ENCODE measurements at places on chromosomes 6 and 20.

DNA sequence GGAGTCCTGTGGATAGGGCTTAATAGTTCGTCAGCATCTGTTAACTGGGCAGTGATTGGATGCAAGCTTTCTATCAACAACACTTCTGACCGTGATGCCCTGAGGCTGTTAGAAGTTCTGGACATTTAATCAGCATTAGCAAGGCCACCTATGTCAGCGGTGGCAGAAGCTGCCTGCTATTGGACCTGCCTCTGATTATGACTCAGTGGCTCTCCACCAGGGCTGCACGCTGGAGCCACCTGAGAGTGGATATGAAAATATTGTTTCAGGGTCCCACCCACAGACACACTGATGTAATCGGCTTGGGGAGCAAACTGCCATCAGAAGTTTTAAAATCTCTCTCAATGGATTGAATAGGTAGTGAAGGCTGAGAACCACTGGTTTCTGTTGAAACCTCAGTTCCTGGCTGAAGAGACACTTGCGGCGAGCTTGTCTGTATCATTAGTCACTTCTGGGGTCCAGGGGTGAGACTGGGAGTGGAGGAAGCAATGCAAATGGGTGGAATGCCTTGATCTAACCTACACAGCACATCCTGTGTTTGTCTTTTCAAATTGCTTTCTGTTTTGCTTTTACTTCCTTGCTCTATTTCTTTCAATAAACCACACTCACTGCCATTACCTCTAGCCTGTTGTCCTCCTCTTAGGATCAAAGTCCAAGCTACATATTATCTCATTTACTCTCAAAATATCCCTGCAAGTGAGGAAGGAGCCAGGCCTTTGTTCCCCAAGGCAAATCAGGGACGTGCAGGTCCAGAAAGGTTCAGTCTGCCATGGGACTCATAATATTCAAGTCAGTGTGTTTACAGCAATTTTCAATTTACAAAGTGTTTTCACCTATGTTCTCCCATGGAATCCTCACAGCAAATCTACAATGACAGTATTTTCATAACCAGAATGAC lies 4.2 kb downstream of the CLIC5 start:
- peak; percentile 42 for DNase-seq

GRCh38 chr6:75183099-75183541 lies 22.7 kb downstream of the COL12A1 start:
- no peak for DNase-seq

GRCh38 chr20:12305188-12305950 lies 387.7 kb downstream of the BTBD3 start:
- no peak for DNase-seq

GRCh38 chr20:61957961-61958715 lies 107.5 kb downstream of the TAF4 start:
- DNase-seq, result no peak

DNA sequence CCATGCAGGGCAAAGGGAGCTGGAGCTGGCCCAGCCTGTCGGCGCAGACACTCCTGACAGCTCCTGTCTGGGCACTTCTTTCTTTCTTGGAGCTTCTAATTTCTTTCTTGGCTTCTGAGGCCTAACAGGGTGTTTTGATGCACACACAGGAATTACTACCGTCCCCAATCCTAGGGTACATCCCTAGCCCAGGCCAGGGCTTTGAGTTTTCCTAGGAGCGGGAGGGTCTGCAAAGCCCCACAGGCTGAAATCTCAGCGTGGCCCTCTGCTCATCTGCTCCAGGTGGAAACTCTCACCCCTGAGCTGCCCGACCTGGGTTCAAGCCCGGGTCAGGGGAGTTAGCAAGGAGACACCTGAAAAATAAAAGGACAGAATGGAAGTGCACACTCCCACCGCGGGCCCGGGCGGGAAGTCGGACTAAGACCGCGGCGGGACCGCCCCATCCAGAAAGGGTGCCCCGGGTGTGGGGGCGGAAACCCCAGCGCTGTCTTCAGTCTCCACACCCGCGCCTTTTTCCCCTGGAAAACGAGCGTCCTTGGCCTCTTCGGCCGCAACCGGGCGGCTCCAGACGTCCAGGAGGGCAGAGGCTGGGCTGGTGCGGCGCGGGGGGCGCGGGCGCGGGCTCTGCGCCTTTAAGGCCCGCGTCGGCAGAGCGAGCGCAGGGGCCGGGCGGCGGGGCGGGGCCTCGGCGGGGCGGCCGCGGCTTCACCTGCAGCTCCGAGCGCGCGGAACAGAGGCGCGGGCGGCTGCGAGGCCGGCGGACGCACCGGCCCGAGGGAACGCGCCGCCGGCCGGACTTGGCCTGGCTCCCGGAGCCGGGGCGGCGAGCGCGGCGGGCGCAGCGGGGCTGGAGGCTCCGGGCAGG lies at the start of gene CDH4:
TSS of gene CDH4 (plus strand) at position 733 of the 865 bp plus-strand sequence.
- no peak for DNase-seq

- DNase-seq, result no peak
These were observed 147.8 kb downstream of the PHACTR3 start for GRCh38 chr20:59752101-59752586.

DNA sequence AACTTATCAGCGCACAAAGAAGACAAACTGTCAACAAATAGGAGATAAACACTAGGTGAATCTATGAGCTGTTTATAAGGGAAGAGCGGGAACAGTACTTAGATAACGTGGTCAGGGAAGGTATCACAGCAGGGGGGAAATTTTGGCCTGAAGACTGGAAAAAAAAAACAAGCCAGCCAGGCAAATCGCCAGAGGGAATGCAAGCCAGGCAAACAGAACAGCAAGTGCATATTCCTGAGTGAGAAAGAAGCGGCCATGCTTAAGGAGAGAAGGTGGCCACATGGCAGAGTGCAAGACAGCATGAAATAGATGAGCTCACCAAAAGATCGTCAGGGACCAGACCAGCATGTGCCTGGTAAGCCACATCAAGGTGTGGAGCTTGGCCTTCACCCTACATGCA lies 466.5 kb upstream of the ARID1B start:
- no peak for DNase-seq

GRCh38 chr6:166275714-166276166 lies 32.5 kb downstream of the PRR18 start:
- DNase-seq, result peak; percentile 80

- DNase-seq, result no peak
These were observed 46.1 kb downstream of the KIAA0319 start for GRCh38 chr6:24599686-24600399.

DNA sequence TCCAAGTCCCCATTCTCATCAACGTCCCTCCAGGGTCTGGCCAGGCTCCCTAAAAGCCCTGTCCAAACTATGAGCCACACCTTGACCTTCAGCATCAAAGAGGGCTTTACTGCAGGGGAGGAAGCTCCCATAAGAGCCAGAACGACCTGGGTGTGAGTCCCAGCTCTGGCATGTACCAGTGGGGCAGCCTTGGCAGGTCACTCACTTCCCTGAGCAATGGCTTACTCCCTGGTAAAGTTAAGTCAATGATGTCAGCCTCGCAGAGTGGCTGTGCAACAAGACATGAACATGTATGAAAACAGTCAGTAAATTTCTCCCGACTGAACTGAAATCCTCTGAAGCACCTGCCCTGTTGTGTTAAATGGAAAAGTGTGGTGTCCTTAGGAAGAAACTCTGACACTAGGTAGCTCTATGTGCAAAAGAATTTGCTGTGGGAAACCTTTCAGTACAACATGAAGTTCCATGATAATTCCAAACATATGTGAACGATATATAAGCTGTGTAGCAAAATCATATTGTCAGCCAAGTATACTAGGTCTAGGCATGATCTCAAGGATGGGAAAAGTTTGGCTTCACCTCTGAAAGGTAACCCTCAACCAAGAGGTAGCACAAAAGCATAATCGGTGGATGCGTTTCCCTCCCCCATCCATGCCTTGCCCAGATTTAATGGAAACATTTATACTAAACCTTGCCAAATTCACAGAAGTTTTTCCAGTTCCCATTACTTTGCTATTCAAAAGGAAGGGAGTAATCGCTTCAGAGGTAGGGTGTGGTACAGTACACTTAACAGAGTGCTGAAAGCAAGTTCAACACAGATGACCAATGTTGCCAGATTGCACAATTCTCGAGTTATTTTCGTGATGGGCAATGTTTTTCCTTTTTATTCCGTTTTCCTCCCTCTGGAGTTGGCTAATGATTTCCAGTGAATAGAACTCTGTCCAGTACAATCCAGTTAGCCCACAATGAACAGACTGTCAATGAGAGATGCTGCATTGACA lies 49.0 kb upstream of the RANBP9 start:
- no peak for DNase-seq

- DNase-seq, result peak; percentile 64
These were observed 363.5 kb downstream of the ESR1 start for GRCh38 chr6:152170702-152171667.

- DNase-seq, result no peak
These were observed 201.4 kb downstream of the PREX1 start for GRCh38 chr20:48626226-48626937.

GRCh38 chr6:4805553-4806336 lies 29.5 kb downstream of the CDYL start:
- no peak for DNase-seq

GRCh38 chr6:89794324-89794723 lies 25.3 kb downstream of the MDN1 start:
- DNase-seq, result no peak

DNA sequence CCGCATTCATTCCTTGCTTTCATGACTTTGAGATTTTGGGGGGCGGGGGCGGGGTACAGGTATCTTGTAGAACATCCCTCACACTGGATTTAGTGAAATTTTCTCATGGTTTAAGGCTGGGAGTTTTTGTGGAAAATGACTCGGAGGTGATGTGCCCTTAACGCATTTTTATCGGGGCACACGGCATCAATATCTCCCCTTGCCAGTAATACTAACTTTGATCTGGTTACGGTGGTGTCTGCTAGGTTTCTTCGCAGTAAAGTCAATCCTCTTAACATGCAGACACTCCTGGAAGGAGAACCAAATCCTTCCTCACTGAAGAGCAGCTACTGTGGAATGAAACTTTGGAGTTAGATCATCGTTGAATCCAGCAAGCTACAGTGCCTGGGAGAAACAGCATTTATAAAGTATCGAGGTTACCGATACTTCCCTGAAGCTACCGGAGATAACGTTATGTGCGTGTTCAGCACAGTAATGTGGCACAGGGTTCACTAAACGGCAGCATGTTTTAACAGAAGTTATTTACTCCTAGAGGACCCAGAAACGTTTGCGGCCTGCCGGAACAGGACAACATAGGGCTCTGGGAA lies 1.2 kb upstream of the DYNLRB1 start:
- no peak for DNase-seq

DNA sequence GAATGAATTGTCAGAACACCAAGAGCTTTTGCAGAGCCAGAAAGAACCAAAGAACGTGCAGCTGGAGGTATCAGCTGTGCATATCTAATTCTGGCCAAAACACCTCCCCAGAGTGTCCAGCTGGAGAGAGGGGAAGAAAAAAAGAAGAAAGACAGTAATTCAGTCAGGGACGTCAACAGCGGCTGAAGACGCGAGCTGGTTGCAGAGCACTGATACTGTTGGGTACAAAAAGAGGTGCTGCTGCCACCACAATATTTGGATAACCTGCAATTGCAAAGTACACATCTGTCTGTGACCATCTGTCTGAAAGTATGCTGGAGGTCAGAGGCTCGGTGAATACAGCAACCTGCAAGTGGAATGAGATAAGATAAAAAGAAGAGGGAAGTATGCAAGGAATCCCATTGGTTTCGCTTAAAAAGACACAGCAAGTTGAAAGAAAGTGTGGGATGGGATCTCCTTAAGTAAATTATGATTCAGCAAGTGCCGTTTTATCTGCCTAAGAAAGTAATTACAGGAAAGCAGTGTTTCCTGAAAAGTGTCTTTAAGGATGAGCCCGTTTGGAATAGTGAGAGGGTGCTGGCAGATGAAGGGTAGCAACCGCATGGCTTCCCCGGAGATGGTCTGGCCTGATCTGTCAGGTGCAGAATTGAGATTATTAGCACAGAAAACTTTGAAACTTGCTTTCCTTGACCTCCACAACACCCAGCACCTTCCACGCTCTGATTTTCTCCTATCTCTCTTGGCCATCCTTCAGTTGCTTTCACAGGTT lies 189.9 kb upstream of the PRDM1 start:
- DNase-seq, result no peak

GRCh38 chr20:37990571-37991151 lies 42.6 kb downstream of the TTI1 start:
- peak; percentile 19 for DNase-seq

- DNase-seq, result no peak
These were observed 1.7 kb upstream of the ULBP2 start for GRCh38 chr6:149939909-149940671.

GRCh38 chr6:73513496-73513854 lies 7.4 kb downstream of the EEF1A1 start:
- DNase-seq, result no peak
